ENCODE measurements at places on chromosomes 4 and X. TPM values are rescaled to one million over a fixed set of nuclear protein-coding genes. Genes with fewer than 3 reads are reported as not detected.

GRCh38 chr4:85807247-85807950 is 332.4 kb downstream of the ARHGAP24 start:
- no peak for DNase-seq

DNA sequence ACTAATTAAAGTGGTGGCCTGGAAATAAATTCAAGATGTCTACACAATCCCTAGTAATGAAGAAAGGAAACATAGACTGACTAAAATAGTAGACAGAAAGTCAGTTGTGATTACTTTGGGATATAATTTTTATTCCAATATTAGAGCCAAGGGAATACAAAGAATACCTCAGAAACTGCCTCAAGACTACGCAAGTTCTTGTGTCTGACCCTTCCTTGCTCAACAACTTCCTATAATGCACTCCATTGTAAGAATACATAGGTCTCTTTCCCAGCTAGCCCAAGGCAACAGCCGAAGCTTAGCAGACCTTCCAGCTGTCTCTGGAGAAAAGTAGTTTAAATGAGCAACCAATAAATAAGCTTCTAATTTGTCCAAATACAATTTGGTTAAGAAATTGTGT is 315.9 kb downstream of the IQCM start:
- DNase-seq = no peak

DNA sequence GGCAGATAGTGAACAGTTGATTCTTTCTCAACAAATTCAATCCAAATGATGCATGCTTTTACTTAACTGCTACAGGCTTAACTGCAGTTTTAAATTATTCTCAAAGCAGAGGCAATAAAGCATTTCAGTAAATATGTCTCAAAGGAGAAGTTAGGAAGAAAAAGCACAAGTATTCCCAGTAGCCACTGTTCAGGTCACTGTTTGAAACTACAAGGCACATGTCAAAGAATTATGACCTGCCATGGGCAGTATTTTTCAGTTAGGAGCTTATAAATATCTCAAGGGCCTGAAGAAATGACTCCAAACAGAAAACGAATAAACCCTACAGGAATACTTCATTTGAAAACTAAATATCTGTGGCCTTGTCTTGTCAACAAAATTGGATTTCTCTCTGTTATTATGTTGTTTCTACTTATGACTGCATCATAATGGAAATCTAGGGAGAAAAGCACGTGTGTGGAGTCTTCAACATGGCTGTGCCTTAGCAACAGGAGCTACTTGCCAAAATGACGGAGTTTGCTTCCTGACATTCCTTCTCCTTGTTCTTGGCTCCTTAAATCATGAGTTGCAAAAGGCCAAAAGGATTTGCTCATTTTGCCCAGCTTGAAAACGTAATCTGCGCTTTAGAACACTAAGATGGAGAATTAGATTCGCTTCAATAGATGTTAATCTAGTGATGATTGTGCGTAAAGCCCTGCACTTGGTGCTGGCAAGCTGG is 67.6 kb upstream of the GPR101 start:
- no peak for DNase-seq

DNA sequence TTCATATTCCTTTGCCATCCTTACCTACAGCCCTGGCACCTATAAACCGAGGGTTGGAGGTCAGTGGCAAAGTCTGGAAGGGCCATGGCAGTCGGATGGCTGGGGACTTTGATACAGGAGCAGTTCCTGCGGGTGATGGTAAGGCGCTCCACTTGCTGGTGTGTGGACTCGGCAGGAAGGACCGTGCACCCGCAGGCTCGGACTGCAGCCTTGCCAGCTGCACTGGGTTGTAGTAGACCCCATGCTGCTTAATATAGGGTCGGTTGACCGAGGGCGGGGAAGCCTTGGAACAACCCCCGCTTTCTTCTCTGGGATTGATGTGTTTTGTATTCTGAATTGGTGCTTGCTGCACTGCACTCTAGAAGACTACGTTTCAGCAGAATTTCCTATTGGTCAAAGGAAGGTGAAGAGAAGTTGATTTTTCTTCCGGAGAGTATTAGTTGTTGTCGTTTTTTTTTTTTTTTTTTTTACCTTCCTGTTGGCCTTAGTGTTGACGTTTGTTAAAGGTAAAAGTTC is 638 bp downstream of the BLTP1 start:
- peak; percentile 33 for DNase-seq

Gene RRH
- total RNA-seq = not detected

DNA sequence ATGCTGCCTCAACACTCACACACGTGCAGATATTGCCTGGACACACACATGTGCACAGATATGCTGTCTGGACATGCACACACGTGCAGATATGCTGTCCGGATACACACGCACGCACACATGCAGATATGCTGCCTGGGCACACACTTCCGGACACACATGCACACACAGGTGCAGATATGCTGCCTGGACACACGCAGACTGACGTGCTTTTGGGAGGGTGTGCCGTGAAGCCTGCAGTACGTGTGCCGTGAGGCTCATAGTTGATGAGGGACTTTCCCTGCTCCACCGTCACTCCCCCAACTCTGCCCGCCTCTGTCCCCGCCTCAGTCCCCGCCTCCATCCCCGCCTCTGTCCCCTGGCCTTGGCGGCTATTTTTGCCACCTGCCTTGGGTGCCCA is 14.7 kb downstream of the FGFRL1 start:
- DNase-seq = no peak

Gene FAT4
- total RNA-seq = 112 TPM

GRCh38 chr4:8229331-8229975 is 30.4 kb downstream of the SH3TC1 start:
- no peak for DNase-seq

GRCh38 chr4:86118711-86119110 is 241.1 kb downstream of the MAPK10 start:
- DNase-seq = no peak

Measured in uterus (tissue), 4 donors.